Liver (tissue), 10 donors: ENCODE measurements at places on chromosomes 3 and 15.
A peak's percentile ranks its signal among the peaks of the same experiment; 100 is the strongest.

DNA sequence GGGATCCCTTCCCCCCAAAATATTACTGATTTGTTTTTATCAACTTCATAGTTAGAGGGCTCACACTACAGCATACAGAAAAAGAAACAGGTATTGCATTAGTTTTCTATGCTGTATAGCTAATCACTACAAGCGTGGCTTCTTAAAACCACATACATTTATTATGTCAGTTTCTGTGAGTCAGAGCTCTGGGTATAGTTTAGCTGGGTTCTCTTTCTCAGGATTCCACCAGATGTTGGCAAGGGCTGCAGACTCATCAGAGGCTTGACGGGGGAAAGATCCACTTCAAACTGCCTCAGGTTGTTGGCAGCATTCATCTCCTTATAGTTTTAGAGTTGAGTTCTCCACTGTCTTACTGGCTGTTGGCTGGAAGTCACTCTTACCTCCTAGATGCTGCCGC is 328.0 kb downstream of the NLGN1 start:
- no peak overlapping the region for H3K27ac ChIP-seq
- no peaks in the 10 kb centered on the region for H3K27me3 ChIP-seq
- no peak overlapping the region for H3K4me3 ChIP-seq
- no peak for DNase-seq
- H3K36me3 ChIP-seq = no peaks in the 10 kb centered on the region

DNA sequence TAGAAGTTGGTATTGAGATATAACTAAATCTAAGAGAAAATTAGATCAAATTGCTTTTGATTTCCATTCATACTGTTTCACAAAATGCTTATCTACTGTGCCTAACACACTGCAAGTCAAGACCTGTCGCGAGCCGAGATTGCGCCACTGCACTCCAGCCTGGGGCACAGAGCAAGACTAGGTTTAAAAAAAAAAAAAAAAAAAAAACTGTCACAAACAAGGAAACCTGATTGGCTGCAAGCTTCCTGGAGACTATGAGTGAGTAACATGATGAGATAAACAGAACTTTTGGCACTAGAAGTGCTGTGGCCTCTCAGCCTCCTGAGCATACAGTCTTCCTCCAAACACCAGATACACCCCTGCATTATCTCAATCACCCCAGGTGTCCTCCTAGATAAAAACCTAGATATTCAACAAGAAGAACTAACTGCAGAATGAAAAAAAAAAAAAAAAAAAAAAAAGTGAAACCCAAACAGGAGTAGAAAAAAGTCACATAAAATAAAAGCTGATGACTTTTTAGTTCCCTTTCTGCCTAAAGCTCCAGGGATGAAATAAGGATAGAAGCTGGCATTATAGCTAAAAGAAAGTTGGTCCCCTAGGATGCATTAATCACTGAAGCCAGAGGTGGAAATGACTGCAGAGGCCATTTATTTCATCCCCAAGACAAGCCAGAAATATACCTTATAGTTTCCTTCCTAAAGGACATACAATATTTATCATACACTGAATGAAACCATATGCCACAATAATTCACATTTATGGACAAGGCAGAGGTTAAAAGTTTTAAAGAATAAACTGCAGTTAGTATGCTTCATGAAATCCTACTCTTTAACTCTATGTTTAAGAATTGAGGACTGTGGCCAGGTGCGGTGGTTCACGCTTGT is 82.4 kb downstream of the P3H2 start:
- H3K27me3 ChIP-seq = no peaks in the 10 kb centered on the region
- H3K27ac ChIP-seq = no peak overlapping the region
- H3K4me1 ChIP-seq = no peaks in the 10 kb centered on the region
- DNase-seq = no peak

- peaks cover 4% of the 10 kb centered on the region for H3K4me1 ChIP-seq
- DNase-seq = no peak
- H3K27me3 ChIP-seq = no peaks in the 10 kb centered on the region
- peak overlapping the region; percentile 27 for H3K27ac ChIP-seq
Observed at GRCh38 chr3:100760377-100760776, 51.1 kb downstream of the TFG start.

DNA sequence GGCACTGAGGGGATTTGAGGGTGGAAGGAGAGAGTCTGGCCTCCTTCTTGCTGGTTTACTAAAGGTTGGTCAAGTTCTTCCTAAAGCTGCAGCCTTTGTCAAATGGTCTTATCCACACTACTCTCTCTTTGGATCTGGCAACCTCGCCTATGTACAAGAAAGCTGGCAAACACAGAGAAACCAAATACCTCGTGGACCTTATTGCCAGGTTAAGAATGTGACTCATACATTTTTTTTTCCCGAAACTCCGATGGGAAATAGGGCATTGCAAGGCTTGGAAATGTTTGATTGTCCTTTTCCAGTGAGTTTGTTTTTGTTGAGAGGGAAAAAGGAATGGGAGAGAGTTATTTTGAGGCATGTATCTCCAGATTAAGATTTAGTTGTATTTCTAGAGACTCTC is 13.9 kb downstream of the EOMES start:
- peaks cover 11% of the 10 kb centered on the region for H3K4me1 ChIP-seq
- no peak for DNase-seq
- H3K27me3 ChIP-seq = no peaks in the 10 kb centered on the region
- no peak overlapping the region for H3K4me3 ChIP-seq
- no peaks in the 10 kb centered on the region for H3K36me3 ChIP-seq
- no peak overlapping the region for H3K27ac ChIP-seq
